ENCODE measurements at places on chromosomes 7 and 10.

GRCh38 chr7:46522354-46522906, 601.4 kb upstream of the IGFBP3 start:
- no peak for DNase-seq

- DNase-seq: peak; percentile 4
Measured at GRCh38 chr10:28302012-28302637, 739 bp downstream of the MPP7 start.

DNA sequence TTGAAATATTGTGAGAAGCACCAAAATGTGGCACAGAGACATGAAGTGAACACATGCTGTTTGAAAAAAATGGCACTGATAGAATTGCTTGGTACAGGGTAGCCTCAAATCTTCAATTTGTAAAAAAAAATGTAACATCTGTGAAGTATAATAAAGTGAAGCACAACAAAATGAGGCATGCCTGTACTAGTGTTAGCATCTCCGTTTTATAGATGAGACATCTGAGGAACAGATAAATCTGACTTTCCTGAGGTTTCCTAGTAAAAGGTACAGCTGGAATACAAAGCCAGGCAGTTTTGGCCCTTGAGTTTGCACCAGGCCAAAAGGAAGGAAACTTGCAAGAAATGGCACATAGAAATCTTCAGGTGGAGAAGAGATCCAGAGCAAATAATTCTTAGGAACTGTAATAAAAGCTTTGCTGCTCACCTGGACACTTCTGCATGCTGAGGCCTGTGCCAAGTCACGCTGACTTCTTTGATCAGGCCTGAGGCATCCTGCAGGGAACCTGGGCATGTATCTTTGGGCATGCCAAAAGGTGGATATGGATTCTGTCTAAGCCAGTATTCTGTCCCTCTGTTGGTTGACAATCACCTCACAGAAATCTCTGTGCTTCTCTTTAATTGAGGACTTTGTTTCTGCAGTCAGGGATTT, 251.5 kb upstream of the PLPP4 start:
- no peak for DNase-seq

GRCh38 chr7:86963599-86964230, 95.7 kb downstream of the ELAPOR2 start:
- no peak for DNase-seq

DNA sequence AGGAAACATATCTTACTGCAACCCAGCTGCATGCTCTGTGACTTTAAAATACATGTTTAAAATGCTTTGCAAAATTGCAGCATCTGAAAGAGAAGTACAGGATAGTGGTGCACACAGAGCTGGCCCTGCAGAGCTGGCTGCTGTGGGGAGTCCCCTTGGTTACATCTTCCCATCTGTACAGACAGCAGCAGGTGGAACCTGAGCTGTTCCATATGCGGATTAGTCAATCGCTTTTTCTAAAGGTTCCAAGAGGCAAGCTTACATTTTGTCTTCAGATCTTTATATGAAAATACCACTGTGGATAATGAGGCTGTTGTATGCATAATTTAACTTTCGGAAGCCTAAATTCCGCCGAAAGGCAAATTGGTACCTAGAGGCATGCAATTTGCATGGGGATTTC, 444.1 kb downstream of the NRG3 start:
- DNase-seq: no peak

DNA sequence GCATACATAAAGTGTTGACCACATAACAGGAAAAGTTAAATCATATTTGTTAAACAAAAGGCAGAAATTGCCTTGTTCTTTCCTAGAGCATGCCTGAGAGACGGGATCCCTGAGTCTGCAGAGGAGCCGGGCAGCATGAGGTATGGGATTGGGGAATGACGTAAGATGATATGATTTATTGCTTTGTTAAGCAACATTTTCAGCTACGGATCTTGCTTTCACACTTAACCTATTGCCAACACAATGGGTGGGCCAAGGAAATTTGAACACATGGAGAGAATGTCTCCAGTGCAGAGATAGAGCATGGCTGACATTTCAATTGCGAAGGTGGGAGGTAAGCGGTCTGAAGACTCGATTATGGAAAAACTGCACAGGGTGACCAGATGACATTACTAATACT, 76.7 kb downstream of the EMX2 start:
- no peak for DNase-seq

DNA sequence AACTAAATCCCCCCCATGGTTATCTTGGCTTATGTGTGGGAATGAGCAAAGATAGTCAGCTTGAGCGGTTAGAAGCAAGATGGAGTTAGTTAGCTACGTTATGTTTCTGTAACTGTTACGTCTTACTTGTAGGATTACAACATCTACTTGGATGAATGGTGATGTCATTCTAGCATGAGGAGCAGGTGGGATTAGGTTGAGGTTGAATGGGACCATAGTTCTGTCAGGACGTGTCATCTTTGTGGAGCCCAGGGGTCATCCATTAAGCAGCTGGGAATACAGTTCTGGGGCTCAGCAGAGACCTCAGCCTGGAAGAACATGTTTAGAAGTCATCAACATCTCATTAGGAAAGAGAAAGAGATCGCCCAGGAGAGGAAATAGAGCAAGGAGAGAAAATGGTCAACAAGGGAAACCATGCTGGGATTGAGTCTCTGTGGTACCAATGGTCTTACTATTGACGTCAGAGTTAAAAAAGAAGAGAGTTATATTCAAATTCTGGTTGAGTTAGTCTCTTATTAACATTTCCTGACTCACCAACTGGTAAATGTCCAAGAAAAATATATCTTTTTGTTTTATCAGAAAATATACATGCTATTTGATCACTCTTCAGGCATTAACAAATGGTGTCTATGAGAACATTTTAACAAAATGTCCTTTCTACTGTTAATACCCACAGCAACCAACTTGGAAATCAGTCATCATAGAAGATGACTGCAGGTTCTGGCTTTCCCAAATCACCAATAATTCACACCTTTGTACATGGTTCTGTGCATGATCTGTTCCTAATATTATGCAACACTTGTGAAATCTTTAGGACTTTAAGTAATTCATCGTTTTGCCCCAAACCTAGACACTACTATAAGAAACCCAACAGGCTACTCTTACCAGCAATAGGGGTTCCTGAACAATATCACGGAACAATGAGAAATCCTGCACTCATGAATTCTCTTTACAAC, 96.9 kb downstream of the KIAA1217 start:
- no peak for DNase-seq

DNA sequence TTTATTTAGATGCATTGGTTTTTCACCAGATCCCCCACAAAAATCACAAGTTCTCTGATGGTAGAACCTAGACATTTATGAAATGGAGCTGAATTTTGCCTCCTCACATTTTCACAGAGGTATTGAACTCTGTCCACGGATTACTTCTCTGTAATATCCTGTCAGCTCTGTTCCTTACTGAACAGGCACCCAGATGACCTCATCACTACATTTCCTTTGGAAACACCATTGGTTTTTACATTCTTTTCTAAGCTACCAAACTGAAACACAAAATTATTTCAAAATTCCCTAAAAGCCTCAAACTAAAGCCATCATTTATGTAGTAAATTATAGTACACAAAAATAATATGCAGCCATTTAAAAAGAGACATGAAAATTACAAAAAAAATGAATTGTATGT, 98.3 kb upstream of the KCNIP2 start:
- DNase-seq: no peak

DNA sequence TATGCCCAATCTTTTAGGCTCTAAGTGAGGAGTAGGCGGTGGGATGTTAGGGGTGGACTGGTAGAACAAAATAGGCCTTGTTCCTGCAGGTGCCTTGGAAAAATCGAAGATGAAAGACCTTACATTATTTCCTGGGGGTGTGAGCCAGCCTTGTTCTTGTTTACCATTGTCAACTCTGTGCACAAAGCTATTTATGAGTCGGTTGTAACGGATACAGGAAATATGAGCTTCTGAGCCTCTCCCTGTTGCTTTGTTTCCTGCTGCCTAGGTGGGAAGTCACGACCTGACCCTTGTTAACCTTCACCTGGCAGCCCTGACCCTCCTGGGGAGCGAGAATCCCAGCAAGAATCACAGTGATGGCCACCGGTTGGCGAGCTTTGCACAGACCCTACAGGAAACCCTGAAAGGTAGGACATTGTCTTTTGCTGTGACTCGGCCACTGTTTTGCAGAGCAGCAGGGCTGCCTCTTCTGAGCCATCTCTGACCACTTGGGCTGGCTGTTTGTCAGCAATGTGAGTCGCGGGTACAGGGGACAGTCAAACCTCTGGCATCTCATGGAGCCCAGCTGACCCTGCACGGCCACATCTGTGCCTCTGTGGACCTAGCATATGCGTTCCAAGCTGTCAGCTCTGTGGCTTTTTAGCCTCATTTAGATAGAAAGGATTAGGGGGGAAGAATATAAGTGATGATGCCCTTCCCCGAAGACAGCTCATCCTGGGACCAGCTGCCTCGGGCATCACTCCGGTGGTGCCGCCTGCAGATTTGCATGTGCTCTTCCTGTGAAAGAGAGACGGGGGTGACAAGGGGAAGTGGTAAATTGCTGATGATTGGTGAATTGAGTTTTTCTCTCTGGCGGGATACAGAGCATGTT, 102.1 kb upstream of the ANLN start:
- peak; percentile 45 for DNase-seq
